ENCODE measurements at places on chromosomes 3 and 15. TPM values are rescaled to one million over a fixed set of nuclear protein-coding genes. Genes with fewer than 3 reads are reported as not detected.

GLT8D1 gene
- total RNA-seq = 64.6 TPM

CADM2 gene
- not detected for total RNA-seq

GOLGA8H gene
- total RNA-seq = 1.3 TPM

KIF15 gene
- total RNA-seq = 0.42 TPM

SLC9C1 gene
- not detected for total RNA-seq

ULK4 gene
- 38.4 TPM for total RNA-seq

CCR3 gene
- total RNA-seq = not detected

BTBD1 gene
- 62.3 TPM for total RNA-seq

CHRFAM7A gene
- total RNA-seq = 7.0 TPM

MASP1 gene
- total RNA-seq = 2.6 TPM

CHD2 gene
- total RNA-seq = 148 TPM

SEMA5B gene
- 0.14 TPM for total RNA-seq

MESP2 gene
- total RNA-seq = 1.8 TPM

TLR9 gene
- not detected for total RNA-seq

DNA sequence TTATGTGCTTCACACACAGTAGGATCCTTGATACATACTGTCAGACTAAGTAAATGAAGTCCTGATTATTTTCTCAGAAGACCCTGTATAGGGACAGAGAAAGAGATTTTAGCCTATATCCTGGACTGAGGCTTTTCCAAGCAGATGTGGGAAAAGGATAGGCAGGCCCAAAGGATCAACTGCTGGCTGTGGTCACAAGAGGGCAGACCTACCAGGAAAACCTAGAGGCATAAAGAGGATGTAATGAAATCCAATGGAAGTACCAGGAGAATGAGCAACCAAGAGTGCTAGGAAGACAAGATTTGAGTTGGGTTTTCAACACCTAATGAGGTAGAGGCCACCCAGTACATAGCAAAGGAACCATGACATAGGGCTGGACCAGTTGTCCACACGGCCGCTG is 23.1 kb downstream of the DCLK3 start:
- DNase-seq = no peak

DNA sequence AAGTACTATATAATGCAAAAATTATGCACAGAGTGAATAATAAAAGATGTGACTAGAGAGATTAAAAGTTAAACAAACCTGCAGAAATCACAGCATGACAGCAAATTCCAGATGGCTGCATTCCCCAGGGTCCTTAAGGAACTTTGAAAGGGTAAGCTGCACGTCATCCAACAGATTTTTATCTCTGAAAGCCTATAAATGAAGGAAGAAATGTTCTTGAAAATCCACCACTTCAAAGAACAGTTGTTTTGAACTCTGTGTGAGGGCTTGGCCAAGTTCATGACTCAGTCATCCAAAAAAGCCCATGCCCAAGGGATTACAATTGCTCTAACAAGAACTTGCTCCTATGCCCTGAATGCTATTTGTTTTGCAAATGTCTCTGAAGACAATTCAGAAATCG is 603.6 kb downstream of the PLOD2 start:
- no peak for DNase-seq

DNA sequence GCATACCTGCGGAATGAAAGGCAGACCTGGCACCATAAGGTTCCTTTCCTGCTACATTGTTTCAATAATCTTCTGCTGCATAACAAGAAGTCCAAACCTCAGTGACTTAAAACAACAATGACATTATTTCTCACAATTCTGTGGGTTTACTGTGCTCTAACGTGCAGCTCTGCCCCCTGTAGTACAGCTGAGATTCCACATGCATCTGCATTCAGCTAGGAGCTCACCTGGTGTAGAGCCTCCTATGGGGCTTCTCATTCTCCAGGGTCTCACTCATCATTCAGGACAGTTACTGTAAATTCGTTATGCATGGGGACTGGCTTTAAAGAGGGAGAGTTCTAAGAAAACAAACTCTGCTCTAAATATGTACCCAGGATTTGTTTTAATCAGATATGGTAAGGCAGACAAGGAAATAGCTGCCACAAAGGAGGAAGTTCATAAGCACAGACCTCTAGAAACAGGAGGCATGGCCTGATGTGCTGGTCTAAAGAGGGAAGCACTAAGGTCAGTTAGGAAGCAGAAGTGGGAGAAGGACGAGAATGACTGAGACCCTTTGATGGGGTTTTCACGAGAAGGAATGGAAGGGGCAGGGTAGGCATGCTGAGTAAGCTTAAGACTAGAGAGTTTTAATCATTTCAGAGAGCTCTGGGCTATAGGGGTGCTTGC is 347.0 kb downstream of the NEK10 start:
- DNase-seq = no peak

GRCh38 chr15:46344915-46345314 is 710.1 kb downstream of the SQOR start:
- no peak for DNase-seq

DNA sequence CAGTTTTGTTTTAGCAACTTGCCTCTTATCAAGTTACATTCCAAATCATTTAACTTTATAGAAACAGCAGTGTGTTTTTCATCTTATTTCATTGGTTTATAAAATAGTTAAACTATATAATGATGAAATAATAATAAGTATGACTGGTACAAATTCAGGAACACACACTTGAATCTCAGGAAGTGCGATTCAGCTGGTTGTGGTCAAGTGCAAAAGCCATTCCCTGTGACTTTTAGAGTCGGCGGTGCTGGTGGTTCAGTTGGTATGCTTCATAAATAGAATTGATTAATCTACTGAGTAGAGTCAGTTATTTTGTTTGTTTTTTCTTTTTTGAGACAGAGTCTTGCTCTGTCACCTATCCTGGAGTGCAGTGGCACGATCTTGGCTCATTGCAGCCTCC is 22.7 kb downstream of the SACM1L start:
- no peak for DNase-seq

DNA sequence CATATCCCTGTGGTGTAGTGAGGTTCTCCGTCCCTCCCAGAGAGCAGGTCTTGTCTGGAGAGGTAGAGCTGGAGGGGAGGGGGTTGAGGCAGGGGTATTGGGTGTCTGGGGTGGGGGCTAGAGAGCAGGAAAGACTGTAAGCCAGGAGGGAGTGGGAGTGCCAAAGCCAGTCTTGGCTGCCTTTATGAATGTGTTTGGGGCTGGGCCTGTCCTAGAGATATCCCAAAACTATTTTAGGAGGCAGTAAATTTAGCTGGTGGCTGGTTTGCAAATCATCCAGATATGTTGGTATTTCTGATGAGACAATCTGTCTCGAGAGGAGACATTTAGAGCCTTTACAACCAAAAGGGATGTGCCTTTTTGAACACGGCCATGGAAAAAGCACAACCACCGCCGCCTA is 166.6 kb downstream of the TLE3 start:
- no peak for DNase-seq

- DNase-seq = no peak
Observed at GRCh38 chr15:28936481-28936881, 50.7 kb downstream of the APBA2 start.

DNA sequence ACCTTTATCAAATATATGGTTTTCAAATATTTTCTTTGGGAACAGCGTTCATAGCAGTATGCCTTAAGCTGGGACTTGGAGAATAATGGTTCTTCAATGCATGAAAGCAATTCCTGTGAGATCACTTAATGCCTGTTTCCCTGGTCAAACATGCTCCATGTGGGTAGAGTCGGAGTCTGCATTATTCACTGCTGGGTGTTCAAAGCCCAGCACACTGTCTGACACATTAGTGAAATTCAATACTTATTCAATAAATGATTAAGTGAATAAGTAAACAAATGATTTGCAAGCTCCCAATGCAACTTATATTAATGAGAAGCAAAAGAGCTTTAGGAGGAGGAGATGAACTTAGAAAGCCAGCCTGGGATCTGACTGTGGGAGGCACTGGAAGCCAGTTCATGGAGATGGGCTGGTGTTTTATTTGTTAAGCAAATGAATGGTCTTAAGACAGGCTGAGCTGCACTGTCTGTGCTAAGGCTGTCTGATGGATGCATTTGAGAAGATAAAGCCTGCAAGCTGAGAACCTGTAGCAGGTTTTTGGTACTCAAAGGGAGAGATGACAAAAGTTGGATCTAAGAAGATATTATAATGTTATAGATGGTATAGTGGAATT is 490.8 kb downstream of the MCTP2 start:
- DNase-seq = no peak

GRCh38 chr3:141405591-141405990 is 37.3 kb downstream of the ZBTB38 start:
- no peak for DNase-seq

DNA sequence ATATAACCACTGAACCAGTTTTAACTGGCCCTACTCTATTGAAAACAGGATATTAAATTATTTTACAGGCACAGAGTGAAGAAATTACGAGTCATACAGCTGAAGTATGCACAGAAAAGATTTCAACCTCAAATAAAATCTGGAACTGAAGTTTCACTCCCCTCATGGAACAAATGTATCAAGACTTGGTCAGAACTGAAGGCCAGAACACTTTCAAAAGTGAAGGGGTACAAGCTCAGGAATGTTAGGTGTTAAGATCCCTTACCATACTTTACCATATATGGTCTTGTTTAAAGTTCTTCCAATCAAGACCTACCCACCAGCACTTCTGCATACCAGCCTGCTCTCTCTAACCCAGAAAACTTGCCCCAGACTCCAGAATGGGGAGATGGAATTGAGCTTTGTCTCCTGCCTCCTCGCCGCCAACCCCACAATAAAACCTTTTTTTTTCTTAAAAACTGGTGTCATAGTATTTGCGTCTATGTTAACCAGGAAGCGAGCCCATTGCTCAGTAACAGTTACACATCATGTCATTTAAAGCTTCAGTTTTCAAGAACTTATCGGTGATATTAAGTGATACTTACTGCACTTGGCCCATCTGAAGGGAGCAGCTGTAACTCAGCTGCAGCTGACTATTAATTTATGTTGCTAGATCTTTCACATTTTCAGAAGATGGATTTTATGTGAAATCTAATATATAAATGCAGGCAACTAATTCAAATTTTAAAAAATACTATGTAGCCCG is 59.9 kb downstream of the OXSM start:
- DNase-seq = no peak

DNA sequence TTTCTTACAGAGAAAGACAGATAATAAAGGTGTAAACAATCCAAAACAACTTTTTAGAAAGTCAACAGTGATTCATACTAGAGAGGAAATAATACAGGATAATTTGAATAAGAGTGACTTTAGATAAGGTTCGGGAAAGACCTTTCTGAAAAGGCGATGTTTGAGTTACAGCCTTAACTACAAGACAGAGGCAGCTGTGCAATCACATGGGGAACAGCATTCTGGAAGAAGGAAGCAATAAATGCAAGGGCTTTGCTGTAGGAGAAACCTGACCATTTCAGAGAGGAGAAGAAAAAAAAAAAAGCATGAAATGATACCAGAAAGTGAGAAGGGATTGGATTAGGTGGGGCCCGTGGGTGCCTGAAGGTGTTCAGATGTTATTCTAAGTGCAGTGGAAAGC is 200.6 kb upstream of the ATP11B start:
- no peak for DNase-seq

GRCh38 chr3:134795746-134796280 is 753 bp downstream of the EPHB1 start:
- DNase-seq = no peak

DNA sequence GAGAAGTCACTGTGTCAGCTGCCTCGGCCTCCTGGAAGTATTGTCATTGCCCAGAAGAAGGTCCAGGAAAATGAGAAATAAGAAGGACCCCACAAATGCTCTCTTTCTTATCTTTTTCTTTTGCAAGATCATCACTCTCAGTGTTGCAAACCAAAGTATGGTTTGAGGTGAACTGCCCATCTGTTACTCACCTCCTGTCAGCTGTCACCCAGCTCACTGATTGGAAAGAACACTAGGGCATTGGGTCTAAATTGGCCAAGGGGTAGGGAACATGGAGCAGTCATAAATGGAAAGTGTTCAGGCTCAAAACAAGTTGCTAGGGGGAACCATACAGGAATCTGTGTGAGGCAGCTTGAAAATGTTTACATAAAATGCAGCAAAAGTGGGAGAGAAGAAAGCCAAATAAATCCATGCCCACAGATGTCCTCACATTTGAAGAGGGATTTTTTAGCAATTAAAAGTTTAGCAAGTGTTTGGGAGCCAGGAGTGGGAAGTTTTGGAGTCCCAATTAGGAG is 431.2 kb upstream of the THBS1 start:
- DNase-seq = no peak

DNA sequence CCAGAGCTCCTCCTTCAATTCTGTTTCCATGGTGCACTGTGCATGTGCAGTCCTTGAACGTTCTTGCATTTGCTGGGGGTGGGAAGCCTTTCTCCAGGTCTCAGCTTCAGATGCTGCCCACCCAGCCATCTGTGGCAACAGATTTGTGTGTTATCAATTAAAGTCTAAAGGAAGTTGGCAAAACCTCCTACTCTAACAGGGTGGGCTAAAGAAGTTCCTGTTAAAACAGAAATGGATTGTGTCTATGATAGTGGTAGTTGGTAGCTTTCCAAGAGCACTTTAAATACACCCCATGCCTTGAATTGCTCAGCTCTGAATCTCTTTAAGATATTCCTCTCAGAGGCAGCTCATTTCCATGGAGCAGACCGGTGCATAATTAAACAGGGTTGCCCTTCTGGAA is 488.0 kb upstream of the SUCLG2 start:
- DNase-seq = no peak

- no peak for DNase-seq
Observed at GRCh38 chr15:91135201-91136130, 35.4 kb downstream of the SV2B start.

DNA sequence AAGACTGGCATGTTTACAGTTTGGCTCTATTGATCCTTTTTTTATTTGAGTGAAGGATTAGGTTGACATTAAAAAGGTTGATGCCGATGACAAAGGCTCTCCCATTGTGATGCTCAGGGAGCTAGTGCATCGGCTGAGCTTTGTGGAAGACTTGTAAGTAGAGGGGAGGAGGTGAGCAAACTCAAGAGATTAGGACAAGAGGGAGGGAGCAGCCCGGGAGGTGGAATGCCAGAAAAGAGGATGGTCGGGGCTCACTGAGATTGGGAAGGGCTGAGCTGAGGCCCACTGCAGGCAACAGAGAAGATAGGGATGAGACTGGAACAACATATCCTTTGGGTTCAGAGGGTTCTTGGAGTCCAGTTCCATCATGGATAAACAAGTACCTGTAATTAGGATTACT is 26.5 kb upstream of the PSMD6 start:
- DNase-seq = no peak

DNA sequence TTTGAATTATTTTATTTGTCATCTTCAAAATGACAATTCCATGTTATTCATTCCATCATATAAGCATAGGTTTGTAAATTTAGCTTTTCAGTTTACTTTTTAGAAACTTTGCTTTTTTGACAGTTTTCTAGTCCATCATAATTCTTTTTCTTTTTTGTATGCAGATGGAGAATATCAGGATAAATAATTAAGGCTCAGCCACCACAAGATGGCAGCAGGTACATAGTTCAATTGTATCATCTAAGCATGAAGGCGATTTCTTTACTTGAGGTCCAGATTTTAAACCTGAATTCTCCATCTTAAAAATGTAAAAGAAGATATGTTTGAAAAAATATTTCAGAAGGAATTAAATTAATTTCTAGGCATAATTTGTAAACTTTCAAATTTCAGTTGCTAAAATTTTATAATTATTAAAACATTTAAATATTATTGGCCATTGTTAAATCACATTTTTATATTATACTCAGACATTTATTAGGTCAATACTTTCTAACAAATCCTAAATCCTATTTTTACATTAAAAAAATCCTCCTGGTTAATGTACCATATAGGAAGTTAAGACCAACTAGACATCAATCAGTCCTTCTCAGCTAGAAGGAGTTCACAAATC is 15.1 kb downstream of the PLSCR5 start:
- DNase-seq = no peak

GRCh38 chr3:108475220-108475782 is 35.1 kb downstream of the MYH15 start:
- DNase-seq = no peak
